Activated naive CD4-positive, alpha-beta T cell treated with anti-CD3 and anti-CD28 coated beads, Interleukin-2, amount 10 ng/mL, durations not matched to agents 7 days and 5 days (primary cell): ENCODE measurements at places on chromosomes 1 and 21.

DNA sequence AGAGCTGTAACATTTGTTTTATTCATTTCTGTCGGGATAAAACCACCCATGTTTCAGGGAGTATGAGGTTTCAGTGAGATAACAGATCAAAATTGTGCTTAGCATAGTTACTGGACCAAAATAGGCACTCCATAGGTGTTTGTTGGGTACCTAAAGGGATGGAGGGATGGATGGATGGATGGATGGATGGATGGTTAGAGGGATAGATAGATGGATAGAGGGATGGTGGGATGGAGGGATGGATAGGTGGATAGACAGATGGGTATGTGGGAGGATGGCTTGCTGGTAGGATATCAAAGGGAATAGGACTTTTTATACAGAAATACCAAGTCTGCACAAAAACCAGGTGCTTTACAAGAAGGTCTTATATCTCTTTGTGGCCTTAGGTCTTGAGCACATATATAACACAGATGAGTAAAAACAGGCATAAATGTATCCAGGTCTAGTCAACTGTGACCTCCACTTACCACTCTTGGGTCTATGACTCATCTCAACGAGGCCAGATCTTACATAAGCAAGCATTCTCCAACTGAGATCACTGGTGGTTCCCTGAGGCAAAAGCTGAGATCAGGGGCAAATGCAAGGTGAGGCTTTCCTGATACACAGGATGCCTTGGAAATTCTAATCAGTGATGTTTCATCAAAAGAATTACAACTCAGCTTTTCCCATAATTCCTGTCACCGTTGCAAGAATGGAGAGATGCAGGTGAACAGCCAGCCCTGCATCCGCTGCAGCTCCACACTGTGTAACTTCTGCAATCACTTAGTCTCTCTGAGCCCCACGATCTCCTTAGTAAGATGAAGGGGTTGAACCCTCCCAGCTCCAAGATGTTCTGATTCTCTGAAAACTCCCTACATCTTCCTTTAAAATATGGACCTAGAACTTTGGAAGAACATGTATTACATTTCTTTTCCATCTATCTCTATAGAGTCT lies 32.0 kb downstream of the PTAFR start:
- H3K27ac ChIP-seq, result no peak overlapping the region
- no peak overlapping the region for H3K4me3 ChIP-seq
- peaks cover 8% of the 10 kb centered on the region for H3K4me1 ChIP-seq

DNA sequence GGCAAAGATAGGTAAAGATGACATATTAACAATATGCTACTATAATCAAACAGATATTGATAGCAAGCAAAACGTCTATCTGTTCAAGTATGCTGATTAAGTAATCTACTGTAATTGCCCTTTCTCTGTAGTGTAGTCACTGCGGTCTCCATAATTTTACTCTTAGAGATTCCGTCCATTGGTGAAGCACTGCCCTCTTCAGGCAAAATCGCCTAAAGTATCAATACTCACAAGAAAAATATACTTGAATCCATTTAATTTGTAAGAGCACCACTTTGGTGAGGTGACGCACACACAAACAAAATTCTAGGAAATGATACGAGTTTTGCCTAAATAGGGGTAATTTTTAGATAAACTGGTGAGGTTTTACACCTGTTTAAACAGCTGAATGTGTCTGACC lies 434.6 kb upstream of the CHRM3 start:
- H3K27ac ChIP-seq, result no peak overlapping the region
- no peaks in the 10 kb centered on the region for H3K4me1 ChIP-seq
- no peaks in the 10 kb centered on the region for H3K27me3 ChIP-seq
- no peak overlapping the region for H3K4me3 ChIP-seq

DNA sequence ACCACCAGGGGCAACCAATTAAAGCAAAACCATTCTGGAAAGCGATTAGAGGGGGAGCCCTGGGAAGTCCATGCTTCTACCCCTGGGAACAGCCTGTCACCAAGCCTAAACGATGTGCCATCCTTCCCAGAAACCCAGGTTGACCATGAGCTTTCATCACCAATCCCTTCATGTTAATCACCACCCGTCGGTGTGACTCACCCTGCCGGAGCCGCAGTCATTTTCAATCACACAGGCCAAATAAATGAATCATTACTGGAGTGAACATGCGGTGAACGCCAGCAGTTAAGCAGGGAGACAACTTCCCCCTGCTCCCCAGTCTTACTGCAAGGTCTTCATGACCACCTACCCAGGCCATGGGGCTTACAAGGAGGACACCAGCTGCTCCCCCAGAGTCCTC lies 308.8 kb downstream of the AJAP1 start:
- H3K4me3 ChIP-seq, result no peak overlapping the region
- DNase-seq, result no peak
- peaks cover 5% of the 10 kb centered on the region for H3K27me3 ChIP-seq
- no peaks in the 10 kb centered on the region for H3K36me3 ChIP-seq
- H3K4me1 ChIP-seq, result no peaks in the 10 kb centered on the region
- no peak overlapping the region for H3K27ac ChIP-seq

GRCh38 chr1:47781171-47781959 lies 215.8 kb downstream of the TRABD2B start:
- H3K27ac ChIP-seq, result no peak overlapping the region
- H3K4me1 ChIP-seq, result no peaks in the 10 kb centered on the region
- no peak overlapping the region for H3K4me3 ChIP-seq
- H3K36me3 ChIP-seq, result no peaks in the 10 kb centered on the region
- no peak for DNase-seq

GRCh38 chr1:178501705-178502329 lies 5.1 kb upstream of the CLEC20A start:
- H3K27me3 ChIP-seq, result peaks cover 4% of the 10 kb centered on the region
- no peaks in the 10 kb centered on the region for H3K4me1 ChIP-seq
- no peaks in the 10 kb centered on the region for H3K36me3 ChIP-seq
- no peak overlapping the region for H3K27ac ChIP-seq
- no peak overlapping the region for H3K4me3 ChIP-seq

DNA sequence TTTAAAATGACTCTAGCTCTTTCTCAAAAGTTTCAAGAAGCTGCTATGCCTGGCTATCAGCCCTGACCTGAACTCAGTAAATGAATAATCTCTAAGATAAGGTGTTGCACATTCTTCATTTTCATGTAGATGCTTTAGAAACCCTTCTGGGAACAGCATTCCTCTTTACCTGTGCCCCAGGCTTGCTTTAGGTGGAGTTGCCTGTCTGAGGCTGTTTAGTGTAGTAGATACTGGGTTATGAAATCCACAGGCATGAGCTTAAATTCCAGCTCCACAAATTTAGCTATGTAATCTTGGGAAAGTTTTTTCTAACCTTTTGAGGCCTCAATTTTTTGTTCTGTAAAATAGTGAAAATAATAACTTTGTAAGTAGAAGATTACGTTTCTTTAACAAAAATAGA lies 41.6 kb downstream of the ATP6V1G3 start:
- peaks cover 2% of the 10 kb centered on the region for H3K4me1 ChIP-seq
- H3K4me3 ChIP-seq, result no peak overlapping the region
- DNase-seq, result no peak
- H3K27ac ChIP-seq, result no peak overlapping the region

GRCh38 chr21:45031571-45032191 lies 42.7 kb upstream of the ADARB1 start:
- DNase-seq, result no peak
- H3K4me1 ChIP-seq, result no peaks in the 10 kb centered on the region
- H3K36me3 ChIP-seq, result no peaks in the 10 kb centered on the region
- H3K27me3 ChIP-seq, result peaks cover 50% of the 10 kb centered on the region
- H3K27ac ChIP-seq, result no peak overlapping the region

- H3K4me3 ChIP-seq, result no peak overlapping the region
- H3K27me3 ChIP-seq, result no peaks in the 10 kb centered on the region
- no peak for DNase-seq
- no peak overlapping the region for H3K27ac ChIP-seq
Measured at GRCh38 chr1:73100216-73100615, 817.9 kb upstream of the NEGR1 start.

DNA sequence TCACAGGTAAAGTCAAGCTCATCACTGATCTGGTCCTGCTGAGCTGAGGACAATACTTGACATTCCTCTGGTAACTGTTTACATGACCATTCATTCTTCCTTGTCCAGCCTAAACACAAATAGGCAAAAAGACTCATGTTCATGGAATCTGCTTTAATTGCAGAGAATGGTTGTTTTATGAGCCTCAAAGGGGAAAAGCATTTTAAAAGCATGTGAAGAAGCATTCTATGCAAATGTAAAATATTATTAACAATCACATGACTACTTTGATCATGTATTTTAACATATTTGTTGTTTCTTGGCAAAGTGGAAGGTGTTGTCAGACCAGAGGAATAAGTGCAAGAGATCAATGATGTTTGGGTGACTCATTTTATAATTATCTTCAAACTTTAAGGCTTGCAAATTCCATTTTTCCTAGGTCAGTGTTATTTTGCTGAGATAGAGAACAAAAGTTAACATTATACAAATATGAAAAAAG lies 133.7 kb downstream of the RUNX1 start:
- H3K27me3 ChIP-seq, result no peaks in the 10 kb centered on the region
- no peak for DNase-seq
- H3K4me1 ChIP-seq, result peaks cover 7% of the 10 kb centered on the region
- H3K36me3 ChIP-seq, result peaks cover 10% of the 10 kb centered on the region

- H3K27me3 ChIP-seq, result no peaks in the 10 kb centered on the region
- no peak overlapping the region for H3K27ac ChIP-seq
- no peaks in the 10 kb centered on the region for H3K4me1 ChIP-seq
- H3K36me3 ChIP-seq, result no peaks in the 10 kb centered on the region
Measured at GRCh38 chr1:30045304-30046090, 677.9 kb downstream of the MATN1 start.

- H3K36me3 ChIP-seq, result no peaks in the 10 kb centered on the region
- no peak overlapping the region for H3K27ac ChIP-seq
- no peak overlapping the region for H3K4me3 ChIP-seq
- DNase-seq, result no peak
- no peaks in the 10 kb centered on the region for H3K27me3 ChIP-seq
Measured at GRCh38 chr21:14876524-14876840, 188.3 kb downstream of the NRIP1 start.

- no peaks in the 10 kb centered on the region for H3K36me3 ChIP-seq
- DNase-seq, result no peak
- peaks cover 23% of the 10 kb centered on the region for H3K4me1 ChIP-seq
- no peak overlapping the region for H3K4me3 ChIP-seq
- no peak overlapping the region for H3K27ac ChIP-seq
Measured at GRCh38 chr1:210344706-210345105, 16.0 kb downstream of the HHAT start.

DNA sequence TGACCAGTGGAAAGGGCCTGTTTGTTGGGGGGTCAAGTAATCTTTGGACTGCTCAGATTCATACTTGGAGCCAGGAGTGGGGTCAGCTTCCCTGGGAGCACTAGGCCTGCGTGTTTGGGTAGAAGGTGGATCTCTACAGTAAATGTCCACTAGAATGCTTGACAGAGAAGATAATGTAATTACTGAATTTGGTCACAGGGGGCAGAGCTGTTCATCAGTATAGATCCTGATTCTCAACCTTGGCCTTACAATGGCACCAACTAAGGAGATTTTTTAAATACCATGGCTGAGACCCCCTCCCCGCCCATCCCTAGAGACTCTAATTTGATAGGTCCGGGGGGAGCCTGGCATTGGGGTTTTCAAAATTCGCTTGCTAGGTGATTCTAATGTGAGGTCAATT lies 217.5 kb upstream of the PLXNA2 start:
- no peaks in the 10 kb centered on the region for H3K36me3 ChIP-seq
- H3K4me3 ChIP-seq, result no peak overlapping the region
- H3K27me3 ChIP-seq, result no peaks in the 10 kb centered on the region
- no peaks in the 10 kb centered on the region for H3K4me1 ChIP-seq

- H3K36me3 ChIP-seq, result no peaks in the 10 kb centered on the region
- H3K4me3 ChIP-seq, result no peak overlapping the region
- H3K27ac ChIP-seq, result no peak overlapping the region
- no peaks in the 10 kb centered on the region for H3K4me1 ChIP-seq
- H3K27me3 ChIP-seq, result peaks cover 9% of the 10 kb centered on the region
Measured at GRCh38 chr1:66563094-66563800, 29.3 kb downstream of the SGIP1 start.
